ENCODE measurements at places on chromosomes 4 and X. TPM values are rescaled to one million over a fixed set of nuclear protein-coding genes. Genes with fewer than 3 reads are reported as not detected.

Gene NEXMIF
- 0.29 TPM for total RNA-seq

DNA sequence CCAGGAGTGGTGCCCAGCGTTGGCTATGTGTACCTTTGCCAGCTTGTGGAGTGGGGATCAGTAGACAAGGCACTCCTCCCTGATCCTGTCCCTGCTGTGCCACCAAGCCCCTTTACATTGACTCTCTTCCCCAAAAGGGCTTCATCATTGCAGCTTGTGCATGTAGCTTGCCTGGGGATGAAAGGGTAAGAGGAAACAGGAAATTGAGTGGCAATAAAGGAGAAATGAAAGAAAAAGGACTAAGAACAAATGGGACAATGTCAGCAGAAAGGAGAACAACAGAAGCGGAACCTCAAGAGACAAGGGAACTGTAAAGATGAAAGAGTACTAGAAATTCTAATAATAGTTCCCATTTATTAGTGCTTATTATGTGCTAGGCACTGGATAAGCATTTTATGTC is 8.7 kb upstream of the IL13RA1 start:
- no peak overlapping the region for H3K27ac ChIP-seq
- no peak for DNase-seq
- H3K36me3 ChIP-seq: peaks cover 6% of the 10 kb centered on the region
- H3K4me3 ChIP-seq: no peak overlapping the region
- H3K4me1 ChIP-seq: no peaks in the 10 kb centered on the region
- no peaks in the 10 kb centered on the region for H3K27me3 ChIP-seq

Gene PRPS1
- total RNA-seq: 91.3 TPM

- no peaks in the 10 kb centered on the region for H3K4me1 ChIP-seq
- H3K27ac ChIP-seq: no peak overlapping the region
- peaks cover 4% of the 10 kb centered on the region for H3K36me3 ChIP-seq
- no peak overlapping the region for H3K4me3 ChIP-seq
- no peak for DNase-seq
These were observed 42.4 kb downstream of the KLHL13 start for GRCh38 chrX:118074196-118074595.

DNA sequence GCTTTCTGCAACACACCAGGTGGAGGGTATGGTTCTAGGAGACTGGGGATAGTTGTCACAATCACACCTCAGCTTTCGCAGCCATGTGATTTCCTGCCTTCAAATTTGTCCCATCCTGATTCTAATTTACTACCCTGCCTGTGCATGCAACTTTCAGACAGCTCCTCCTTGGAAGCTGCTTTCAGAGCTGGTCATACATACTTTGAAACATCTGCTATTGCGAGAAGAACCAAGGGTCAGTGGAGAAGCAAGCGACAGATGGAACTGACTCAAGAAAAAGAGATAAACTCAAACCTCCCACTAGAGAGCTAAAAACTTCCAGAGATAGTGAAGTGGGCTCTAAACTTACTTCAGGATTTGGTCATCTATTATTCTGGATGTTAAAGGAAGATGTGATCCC is 381.7 kb upstream of the FGF13 start:
- no peak overlapping the region for H3K27ac ChIP-seq
- H3K27me3 ChIP-seq: no peaks in the 10 kb centered on the region
- no peaks in the 10 kb centered on the region for H3K36me3 ChIP-seq

GRCh38 chr4:148481636-148482035 is 39.4 kb upstream of the NR3C2 start:
- no peak overlapping the region for H3K4me3 ChIP-seq
- no peak for DNase-seq
- no peaks in the 10 kb centered on the region for H3K4me1 ChIP-seq
- H3K27me3 ChIP-seq: no peaks in the 10 kb centered on the region
- H3K36me3 ChIP-seq: peaks cover 4% of the 10 kb centered on the region

- no peaks in the 10 kb centered on the region for H3K4me1 ChIP-seq
- no peak overlapping the region for H3K4me3 ChIP-seq
- no peaks in the 10 kb centered on the region for H3K27me3 ChIP-seq
- peaks cover 5% of the 10 kb centered on the region for H3K36me3 ChIP-seq
- no peak overlapping the region for H3K27ac ChIP-seq
- no peak for DNase-seq
These were observed 434.3 kb downstream of the SPRY1 start for GRCh38 chr4:123830930-123831329.

DNA sequence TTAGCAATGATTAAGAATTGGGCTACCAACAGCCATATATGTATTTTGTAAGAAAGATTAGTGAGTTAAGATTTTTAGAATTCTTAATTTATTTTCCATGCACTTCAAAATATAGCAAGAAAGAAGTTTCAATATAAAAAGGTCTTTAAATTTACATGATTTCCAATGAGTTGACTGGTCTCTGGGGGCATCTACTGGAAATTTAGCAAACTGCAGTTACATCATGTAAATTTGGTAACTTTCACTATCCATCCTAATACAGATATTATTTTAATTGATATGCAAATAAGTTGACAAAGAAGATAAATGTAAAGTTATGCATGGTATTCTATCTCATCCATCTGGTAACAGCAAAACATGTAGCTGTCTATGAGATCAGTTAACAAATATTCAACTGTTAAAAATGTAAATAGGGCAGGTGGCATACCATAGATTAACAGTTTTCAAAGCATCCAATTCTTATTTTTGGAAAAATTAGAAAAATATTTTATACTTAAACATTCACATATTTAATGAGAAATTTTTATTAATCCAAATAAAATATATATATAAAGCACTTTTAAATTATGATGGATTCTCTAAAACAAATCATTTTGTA is 29.1 kb downstream of the TTC29 start:
- H3K27ac ChIP-seq: no peak overlapping the region
- no peaks in the 10 kb centered on the region for H3K36me3 ChIP-seq
- H3K27me3 ChIP-seq: no peaks in the 10 kb centered on the region
- no peak overlapping the region for H3K4me3 ChIP-seq
- no peak for DNase-seq
- no peaks in the 10 kb centered on the region for H3K4me1 ChIP-seq

DNA sequence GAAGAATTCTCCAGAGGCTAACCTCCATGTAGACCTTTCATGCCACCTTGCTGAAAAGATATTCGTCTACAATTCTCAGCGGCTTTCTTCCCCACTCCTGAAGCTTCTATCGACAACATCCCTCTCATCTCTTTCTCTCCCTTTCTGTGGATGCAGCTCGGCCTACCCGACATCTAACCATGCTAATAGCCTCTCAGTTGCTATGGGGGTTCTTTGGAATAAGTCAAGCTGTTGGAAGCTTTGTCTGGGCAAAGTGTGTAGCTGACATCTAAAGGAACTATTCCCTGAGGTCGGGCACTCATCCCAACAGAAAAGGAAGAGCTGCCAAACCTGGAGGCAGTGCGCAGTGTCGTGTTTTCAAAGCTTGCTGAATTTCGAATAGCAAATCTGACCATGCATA is 192.1 kb downstream of the RBMX2 start:
- no peaks in the 10 kb centered on the region for H3K4me1 ChIP-seq
- DNase-seq: no peak
- H3K27ac ChIP-seq: no peak overlapping the region
- no peaks in the 10 kb centered on the region for H3K27me3 ChIP-seq
- no peak overlapping the region for H3K4me3 ChIP-seq

DNA sequence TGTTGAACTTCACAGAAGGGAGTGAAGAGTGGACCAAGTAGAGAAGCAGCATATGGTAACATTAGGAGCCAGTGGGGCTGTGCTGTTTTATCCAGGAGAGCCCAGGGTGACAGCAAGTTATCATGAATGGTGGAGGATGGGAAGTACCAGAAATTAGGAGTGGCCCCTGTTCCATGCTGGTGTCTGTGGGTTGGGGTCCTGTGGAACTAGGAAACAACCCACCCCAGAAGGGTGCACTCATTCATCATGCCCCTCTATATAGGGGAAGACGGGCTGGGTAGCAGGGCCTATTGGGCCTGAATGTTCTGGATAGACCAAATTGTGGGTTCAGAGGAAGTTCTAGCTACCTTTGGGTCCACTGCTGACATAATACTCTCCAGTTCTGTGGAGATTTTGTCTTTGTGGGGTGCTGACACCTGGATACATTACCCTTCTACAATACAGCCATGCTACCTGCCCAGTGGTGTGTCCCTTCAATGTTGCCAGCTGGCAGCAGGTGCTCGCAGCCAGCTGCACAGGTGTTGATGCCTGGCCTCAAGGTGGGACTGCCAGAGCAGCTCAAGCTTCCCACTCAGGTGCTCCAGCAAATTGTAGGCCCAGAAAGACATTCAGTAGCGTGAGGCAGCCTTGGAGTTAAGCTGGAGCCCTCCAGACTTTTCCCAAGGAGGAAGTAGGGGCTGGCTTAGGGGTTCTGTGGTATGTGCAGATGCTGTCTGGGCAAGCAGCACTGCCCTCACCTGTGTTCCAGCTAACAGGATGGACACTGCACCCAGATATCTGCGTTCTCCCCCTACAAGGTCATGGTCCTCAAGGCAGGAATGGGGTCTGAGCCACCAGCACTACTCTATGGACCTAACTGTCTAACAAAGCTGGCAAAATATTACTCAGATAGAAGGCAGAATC is 106.5 kb downstream of the NHSL2 start:
- H3K4me3 ChIP-seq: no peak overlapping the region
- no peak overlapping the region for H3K27ac ChIP-seq
- no peaks in the 10 kb centered on the region for H3K27me3 ChIP-seq
- peaks cover 5% of the 10 kb centered on the region for H3K36me3 ChIP-seq

DNA sequence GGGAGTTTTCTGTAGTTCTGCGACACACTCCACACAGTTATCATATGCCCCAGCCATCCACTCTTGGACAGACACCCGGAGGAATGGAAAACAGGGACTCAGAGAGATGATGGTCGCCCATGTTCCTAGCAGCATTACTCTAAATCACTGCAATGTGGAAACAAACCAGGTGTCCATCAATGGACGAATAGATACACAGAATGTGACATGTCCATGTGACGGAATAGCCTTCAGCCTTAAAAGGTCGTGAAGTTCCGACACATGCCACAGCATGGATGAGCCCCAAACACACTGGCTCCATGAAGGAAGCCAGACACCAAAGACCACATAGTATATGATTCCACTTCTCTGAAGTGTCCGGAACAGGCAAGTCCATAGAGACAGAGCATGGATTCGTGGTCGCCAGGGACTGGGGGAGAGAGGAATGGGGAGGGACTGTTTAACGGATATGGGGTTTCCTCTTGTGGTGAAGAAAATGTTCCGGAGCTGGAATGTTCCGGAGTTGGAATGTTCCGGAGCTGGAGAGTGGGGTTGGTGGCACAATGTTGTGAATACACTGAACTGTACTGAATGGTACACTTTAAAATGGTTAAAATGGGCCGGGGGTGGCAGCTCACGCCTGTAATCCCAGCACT is 28.7 kb upstream of the AFAP1 start:
- H3K4me3 ChIP-seq: no peak overlapping the region
- no peaks in the 10 kb centered on the region for H3K27me3 ChIP-seq
- H3K4me1 ChIP-seq: no peaks in the 10 kb centered on the region
- no peak for DNase-seq
- no peak overlapping the region for H3K27ac ChIP-seq

DNA sequence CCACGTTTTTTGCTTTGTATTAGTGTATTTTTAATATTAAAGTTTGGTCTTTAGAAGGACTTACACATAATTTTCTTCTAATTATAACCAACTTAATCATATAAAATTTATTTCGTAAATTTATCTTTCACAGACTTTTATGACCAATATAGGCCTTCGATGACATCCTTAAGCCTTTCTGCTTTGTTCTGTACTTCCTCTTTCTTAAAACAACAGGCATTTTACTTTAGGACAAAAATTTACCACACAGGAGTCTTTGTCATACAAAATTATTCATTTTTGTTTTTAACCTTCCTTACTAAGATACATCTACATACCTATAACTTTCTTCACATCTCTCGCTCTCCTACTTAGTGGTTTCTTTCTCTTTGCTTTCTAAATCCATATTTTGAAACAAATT is 56.3 kb downstream of the RGS12 start:
- H3K27ac ChIP-seq: no peak overlapping the region
- H3K4me1 ChIP-seq: peaks cover 3% of the 10 kb centered on the region
- no peak overlapping the region for H3K4me3 ChIP-seq
- H3K27me3 ChIP-seq: no peaks in the 10 kb centered on the region

Gene HHIP
- 2.7 TPM for total RNA-seq

- H3K4me1 ChIP-seq: no peaks in the 10 kb centered on the region
- DNase-seq: no peak
These were observed 198.7 kb downstream of the TMA16 start for GRCh38 chr4:163693211-163693610.

Gene UGT2B17
- total RNA-seq: not detected

DNA sequence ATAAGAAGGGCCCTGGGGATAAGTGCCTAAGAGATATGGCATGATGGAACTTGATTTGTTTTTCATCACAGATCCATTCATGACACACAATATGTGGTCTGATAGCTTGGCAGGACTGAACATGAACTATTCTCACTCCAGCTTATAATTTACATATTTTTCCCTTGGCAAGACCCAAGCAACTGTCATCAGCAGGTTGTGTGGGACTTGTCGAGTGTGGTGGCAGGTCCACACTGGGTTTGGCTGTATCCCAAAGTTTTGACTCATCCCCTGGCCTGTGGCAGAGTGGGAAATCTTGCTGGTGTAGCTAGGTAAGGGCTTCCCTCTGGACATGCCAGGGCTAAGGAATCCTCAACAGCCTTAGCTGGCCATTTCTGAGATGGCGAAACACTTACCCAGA is 81.0 kb upstream of the STIM2 start:
- H3K27ac ChIP-seq: no peak overlapping the region
- H3K4me3 ChIP-seq: no peak overlapping the region
- H3K36me3 ChIP-seq: no peaks in the 10 kb centered on the region
- no peaks in the 10 kb centered on the region for H3K27me3 ChIP-seq
- DNase-seq: no peak

Gene NPY2R
- 0.09 TPM for total RNA-seq

GRCh38 chr4:19971829-19972228 is 279.9 kb upstream of the SLIT2 start:
- H3K27me3 ChIP-seq: no peaks in the 10 kb centered on the region
- no peak overlapping the region for H3K27ac ChIP-seq
- no peak for DNase-seq
- no peak overlapping the region for H3K4me3 ChIP-seq
- peaks cover 18% of the 10 kb centered on the region for H3K36me3 ChIP-seq
- no peaks in the 10 kb centered on the region for H3K4me1 ChIP-seq

- no peaks in the 10 kb centered on the region for H3K27me3 ChIP-seq
- no peaks in the 10 kb centered on the region for H3K4me1 ChIP-seq
- H3K4me3 ChIP-seq: no peak overlapping the region
- DNase-seq: peak; percentile 66
- no peaks in the 10 kb centered on the region for H3K36me3 ChIP-seq
These were observed 24.3 kb upstream of the TET2 start for GRCh38 chr4:105122350-105122749.

DNA sequence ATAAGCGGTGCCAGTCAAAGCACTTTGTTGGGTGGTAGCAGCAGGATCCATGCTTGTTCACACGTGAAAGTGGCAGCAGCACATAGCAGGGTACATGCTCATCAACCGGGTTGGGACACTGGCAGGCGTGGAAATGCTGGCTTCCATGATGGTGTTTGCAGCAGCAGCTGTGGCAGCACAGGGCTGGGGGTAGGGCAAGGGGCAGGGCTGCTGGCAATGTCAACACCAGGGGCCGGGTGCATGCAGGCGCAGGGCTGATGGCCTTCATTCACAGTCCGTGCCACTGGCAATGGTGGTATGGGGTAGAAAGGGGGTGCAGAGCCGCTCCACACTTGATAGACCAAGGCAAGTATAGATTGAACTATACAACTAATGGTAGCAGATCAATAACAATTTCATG is 374.7 kb upstream of the FAM241A start:
- no peak overlapping the region for H3K27ac ChIP-seq
- DNase-seq: no peak
- no peaks in the 10 kb centered on the region for H3K36me3 ChIP-seq
- no peaks in the 10 kb centered on the region for H3K27me3 ChIP-seq

Measured in H9 (cell line).